ENCODE measurements at places on chromosomes 7 and 10. TPM values are rescaled to one million over a fixed set of nuclear protein-coding genes. Genes with fewer than 3 reads are reported as not detected.

DNA sequence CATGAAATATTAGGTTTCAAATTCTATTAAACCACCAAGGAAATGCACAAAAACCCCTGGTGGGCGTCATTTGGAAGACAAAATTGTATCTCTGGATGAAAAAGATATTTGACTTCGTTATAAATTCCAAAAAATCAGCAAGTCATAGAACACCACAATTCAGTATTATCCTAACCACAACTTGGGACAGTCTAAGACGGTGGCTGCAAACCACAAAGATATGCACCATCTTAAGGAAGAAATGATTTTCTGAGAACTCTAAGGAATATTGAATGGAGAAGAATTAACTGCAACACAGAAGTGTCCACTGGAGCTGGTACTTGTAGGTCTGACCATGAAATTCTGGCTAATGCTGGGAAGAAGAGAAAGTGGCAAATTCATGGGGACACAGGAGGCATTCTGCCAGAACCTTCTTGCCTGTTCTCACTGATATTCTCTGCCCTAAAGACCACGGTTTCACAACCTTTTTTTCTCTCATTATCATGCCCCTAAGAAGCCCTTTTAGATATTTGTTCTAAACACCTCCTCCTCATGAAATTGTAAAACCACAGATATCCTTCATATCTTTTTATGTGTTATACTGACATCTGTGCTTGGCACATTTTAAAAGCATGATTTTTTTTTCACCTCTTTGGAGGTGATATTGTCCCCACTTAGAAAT, 92.9 kb downstream of the SFMBT2 start:
- DNase-seq = no peak

DNA sequence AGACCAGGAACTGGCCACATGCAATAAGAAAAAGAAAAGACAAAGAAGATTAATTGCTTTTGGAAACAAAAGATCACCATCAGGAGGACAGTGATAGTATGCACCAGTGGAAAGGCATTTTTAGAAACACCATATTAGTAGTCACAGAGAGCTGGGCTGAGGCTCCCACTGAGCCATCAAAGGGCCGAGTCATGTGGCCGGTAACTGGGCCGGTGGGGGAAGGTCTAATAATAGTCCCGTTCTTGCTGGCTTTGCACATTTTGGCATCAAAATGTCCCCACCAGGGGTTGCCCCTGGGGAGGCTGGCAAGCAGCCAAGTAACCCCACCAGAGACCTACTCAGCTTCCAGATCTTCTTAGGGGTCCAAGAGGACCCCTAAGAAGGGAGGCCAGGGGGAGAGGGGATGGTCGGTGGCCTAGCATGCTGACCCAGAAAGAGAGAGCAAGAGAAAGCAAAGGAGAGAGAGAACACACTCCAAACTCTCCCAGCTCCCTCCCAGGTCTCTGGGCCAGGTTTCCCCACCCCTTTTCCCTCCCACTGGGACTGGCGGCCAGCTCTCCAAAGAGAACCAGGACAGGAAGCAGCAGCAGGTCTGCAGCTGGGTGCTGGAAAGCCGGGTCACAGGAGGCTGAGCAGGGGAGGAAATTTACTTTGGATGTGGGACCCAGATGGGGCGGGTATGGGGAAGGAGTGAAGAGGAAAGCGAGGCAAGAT, 70.2 kb upstream of the FGFR2 start:
- peak; percentile 64 for DNase-seq

GRCh38 chr10:97539523-97540200, 32.9 kb upstream of the ANKRD2 start:
- DNase-seq = no peak

GRCh38 chr10:31770307-31770902, 158.2 kb downstream of the ARHGAP12 start:
- no peak for DNase-seq

GRCh38 chr10:3945026-3945425, 160.0 kb upstream of the KLF6 start:
- DNase-seq = no peak

- DNase-seq = no peak
Measured at GRCh38 chr10:91935886-91936285, 12.3 kb downstream of the BTAF1 start.

GRCh38 chr7:112145206-112145605, 61.0 kb downstream of the DOCK4 start:
- DNase-seq = no peak

DNA sequence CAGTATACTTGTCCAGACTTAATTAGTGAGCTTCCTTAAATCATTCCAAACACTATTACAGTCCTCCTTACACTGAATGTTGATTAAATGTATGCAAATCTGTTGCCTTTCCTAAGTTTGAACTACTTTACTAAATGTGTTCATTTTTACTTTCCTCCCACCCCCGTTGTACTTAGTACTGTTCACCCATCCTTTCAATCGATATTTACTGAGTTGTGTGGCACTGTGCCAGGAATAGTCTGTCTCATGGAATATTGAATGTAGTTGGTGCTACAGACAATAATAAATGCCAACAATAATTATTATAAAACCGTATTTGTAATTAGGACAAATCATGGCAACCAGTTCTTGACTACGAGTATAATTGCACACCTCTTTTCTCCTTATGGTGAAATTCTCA, 335.7 kb downstream of the GPR37 start:
- DNase-seq = no peak

- no peak for DNase-seq
Measured at GRCh38 chr10:17022896-17023295, 106.7 kb downstream of the CUBN start.

- DNase-seq = no peak
Measured at GRCh38 chr7:23893942-23894891, 184.2 kb downstream of the STK31 start.

DNA sequence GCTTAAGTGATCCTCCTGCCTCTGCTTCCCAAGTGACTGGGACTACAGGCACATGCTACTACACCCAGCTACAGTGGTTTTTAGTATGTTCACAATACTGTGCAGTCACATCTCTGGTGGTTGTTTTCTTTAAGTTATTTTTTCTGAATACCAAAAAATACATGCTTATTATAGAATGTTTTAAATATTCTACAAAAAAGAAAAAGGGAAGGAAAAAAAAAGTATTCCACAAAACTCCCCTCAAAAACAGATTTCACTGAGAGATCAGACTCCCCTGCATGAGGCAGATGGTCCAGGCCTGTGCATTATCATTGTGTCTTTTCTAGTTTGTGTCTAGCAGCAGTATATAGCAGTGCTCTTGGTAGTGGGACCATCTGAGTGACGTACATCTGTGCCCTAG, 36.8 kb downstream of the OGDH start:
- no peak for DNase-seq

- DNase-seq = no peak
Measured at GRCh38 chr10:61779276-61779675, 116.5 kb downstream of the CABCOCO1 start.

DNA sequence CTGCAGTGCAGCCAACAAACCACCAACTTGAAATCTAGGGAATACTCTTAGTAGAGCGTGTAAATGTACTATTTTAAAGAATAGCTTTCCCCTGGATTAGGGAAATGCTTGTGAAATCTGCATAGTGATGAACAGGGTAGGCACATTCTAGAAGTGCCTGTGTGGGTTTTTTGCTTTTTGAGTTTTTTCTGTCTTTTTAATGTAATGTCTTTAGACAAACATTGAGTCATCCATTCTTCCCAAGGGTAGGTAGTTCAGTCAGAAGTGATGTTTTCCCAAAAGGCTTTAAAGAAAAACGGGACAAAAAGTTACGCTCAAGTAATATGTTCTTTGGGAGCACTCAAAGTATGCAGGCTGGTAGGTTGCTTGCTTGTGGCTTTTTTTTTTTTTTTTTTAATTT, 130.0 kb downstream of the AUTS2 start:
- no peak for DNase-seq

GRCh38 chr10:95502377-95502776, 58.8 kb downstream of the SORBS1 start:
- no peak for DNase-seq

GRCh38 chr10:78304091-78305045, 270.7 kb downstream of the RPS24 start:
- no peak for DNase-seq

DNA sequence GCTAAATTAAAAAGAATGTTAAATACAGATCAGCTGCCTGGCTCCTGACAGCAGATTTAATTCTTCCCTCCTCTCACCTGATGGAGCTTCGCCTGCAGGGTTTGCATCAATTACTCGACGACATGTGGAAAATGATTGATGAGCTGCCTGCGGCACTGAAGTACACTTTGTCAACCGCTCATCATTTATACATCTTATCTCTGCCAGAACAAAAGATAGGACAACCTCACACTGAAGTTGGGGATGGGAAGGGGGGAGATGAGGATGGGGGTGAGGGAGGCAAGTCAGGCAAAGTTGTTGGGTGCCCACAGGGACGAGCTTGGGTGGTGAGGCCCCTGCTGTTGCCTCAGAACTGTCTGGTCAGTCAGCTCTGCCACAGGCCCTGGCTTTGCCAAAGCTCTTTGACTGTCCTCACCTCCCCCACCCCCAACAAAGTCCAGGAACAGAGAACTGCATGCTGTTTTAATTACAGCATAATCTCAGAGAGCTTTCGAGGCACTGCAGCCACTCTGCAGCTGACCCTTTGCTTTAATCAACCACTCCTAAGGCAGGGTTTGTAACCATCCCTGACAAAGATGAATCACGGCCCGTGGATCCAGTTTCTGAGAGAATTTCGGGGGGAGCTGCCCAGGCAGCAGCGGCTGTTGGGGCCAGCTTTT, 702.3 kb downstream of the LRMDA start:
- no peak for DNase-seq

DNA sequence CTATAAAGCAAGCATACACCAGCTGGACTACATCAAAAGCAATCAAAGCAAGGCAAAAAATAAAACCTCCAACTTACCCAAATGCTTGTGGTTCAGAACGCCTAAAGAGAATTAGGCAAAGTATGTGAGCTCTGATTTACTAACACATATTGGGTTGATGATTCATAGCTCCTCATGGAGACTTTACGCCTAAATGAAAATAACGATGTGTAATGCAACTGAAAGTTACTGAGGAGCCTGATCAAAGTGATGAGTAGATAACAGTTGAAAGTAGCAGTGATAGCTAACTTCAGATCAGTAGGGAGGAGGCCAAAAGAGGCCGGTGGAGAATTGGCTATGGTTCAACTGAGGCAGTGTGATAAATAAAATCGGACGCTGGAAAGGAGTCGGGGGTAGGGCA, 85.0 kb downstream of the MPP7 start:
- no peak for DNase-seq

GRCh38 chr10:49474901-49475300, 64.0 kb downstream of the ERCC6 start:
- DNase-seq = no peak

Gene BICC1
- 1.7 TPM for total RNA-seq

Gene SP8
- total RNA-seq = not detected

Gene PPP1R17
- not detected for total RNA-seq

Gene SLC18A2
- total RNA-seq = 0.37 TPM

Gene ENTPD1
- 14.4 TPM for total RNA-seq

Gene MCM7
- 44.7 TPM for total RNA-seq

Data from left colon (tissue), 2 donors.